ENCODE measurements at places on chromosomes 7 and 10. TPM values are rescaled to one million over a fixed set of nuclear protein-coding genes. Genes with fewer than 3 reads are reported as not detected.

DNA sequence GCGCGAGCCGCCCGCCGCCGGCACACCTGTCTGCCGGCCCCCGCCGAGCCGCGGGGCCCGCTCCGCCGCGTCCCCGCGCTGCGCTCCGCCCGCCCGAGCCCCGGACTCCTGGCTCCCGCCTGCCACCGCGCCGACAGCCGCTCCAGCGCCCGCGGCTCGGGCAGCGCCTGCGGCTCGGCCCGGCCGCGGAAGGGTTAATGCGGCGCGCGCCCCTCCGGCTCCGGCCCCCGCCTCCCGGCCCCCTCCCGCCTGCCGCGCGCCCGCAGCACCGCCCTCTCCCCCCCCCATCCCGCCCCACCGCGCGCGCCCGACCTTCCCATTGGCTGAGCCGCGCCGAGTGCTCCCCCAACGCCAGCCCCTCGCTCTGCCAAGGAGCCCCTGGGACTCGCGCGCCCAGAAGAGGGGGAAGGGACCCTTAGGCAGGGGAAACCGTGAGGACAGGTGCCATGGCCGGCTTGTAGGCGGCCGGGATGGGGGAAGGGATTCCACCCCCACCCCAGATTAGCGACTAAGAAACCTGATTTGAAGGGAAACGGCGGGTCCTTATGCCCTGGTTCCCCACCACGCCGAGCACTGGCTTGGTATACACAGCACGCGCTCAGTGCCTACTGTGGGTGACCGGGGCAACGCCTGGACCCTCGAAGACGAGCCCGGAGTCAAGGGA lies at the start of gene KCNH2:
Gene KCNH2, minus strand, starts transcription at position 196 of the 664 bp plus-strand sequence. CDS start 408 bp downstream, outside the sequence.
- no peak for DNase-seq
- H3K4me3 ChIP-seq: peak within 1 kb of the TSS; percentile 15
- H3K27me3 ChIP-seq: peaks cover 15% of the 10 kb centered on the region
- no peak within 1 kb of the TSS for H3K27ac ChIP-seq
- H3K36me3 ChIP-seq: no peaks in the 10 kb centered on the region

GRCh38 chr10:95237376-95238170 lies 43.5 kb downstream of the ACSM6 start:
- H3K27me3 ChIP-seq: no peaks in the 10 kb centered on the region
- H3K27ac ChIP-seq: no peak overlapping the region
- H3K36me3 ChIP-seq: no peaks in the 10 kb centered on the region
- no peaks in the 10 kb centered on the region for H3K4me1 ChIP-seq

GRCh38 chr7:148814922-148815559 lies 69.0 kb downstream of the EZH2 start:
- no peaks in the 10 kb centered on the region for H3K27me3 ChIP-seq
- no peaks in the 10 kb centered on the region for H3K4me1 ChIP-seq
- H3K36me3 ChIP-seq: no peaks in the 10 kb centered on the region
- DNase-seq: no peak

- no peak overlapping the region for H3K27ac ChIP-seq
- no peaks in the 10 kb centered on the region for H3K36me3 ChIP-seq
- H3K4me1 ChIP-seq: no peaks in the 10 kb centered on the region
- H3K4me3 ChIP-seq: no peak overlapping the region
- no peak for DNase-seq
These were observed 2.3 kb downstream of the FAM107B start for GRCh38 chr10:14772399-14772798.

DNA sequence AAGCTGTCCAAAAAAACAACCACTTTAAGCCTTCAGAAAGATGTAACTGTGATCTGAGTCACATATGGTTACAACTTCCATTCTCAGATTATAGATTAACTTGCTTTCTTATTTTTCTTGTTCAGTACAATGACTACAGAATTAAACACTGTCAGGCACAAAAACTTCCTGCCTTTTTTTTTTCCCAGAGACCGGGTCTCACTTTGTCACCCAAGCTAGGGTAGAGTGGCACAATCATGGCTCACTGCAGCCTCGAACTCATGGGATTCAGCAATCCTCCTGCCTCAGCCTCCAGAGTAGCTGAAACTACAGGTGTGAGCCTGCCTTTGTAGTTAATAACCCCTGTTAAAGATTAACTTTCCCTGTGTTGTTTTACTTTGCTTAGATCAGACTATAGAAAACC lies 163.2 kb downstream of the AVL9 start:
- no peaks in the 10 kb centered on the region for H3K27me3 ChIP-seq
- H3K27ac ChIP-seq: no peak overlapping the region
- no peak overlapping the region for H3K4me3 ChIP-seq
- DNase-seq: no peak
- H3K36me3 ChIP-seq: no peaks in the 10 kb centered on the region
- no peaks in the 10 kb centered on the region for H3K4me1 ChIP-seq

- H3K27ac ChIP-seq: no peak overlapping the region
- H3K4me3 ChIP-seq: no peak overlapping the region
- H3K4me1 ChIP-seq: no peaks in the 10 kb centered on the region
- DNase-seq: no peak
- no peaks in the 10 kb centered on the region for H3K27me3 ChIP-seq
These were observed 15.3 kb downstream of the MRPL32 start for GRCh38 chr7:42947521-42947920.

Gene WEE2
- total RNA-seq: not detected

Gene FANK1
- 13.8 TPM for total RNA-seq

Measured in breast epithelium (tissue), 4 donors.